ENCODE measurements at places on chromosomes 6 and 20. TPM values are rescaled to one million over a fixed set of nuclear protein-coding genes. Genes with fewer than 3 reads are reported as not detected.

The LINC00237 gene
- not detected for total RNA-seq

The STMND1 gene
- total RNA-seq, result not detected

The ITCH gene
- total RNA-seq, result 70.3 TPM

The ENPP4 gene
- total RNA-seq, result 4.9 TPM

The SLPI gene
- 0.70 TPM for total RNA-seq

The COL19A1 gene
- total RNA-seq, result not detected

The GPX5 gene
- not detected for total RNA-seq

The ZFP57 gene
- 1.7 TPM for total RNA-seq

The PDYN gene
- total RNA-seq, result not detected

The ADTRP gene
- 0.47 TPM for total RNA-seq

Data from dermis blood vessel endothelial cell (primary cell).